Glutamatergic neuron (in vitro differentiated cells): ENCODE measurements at places on chromosomes 3 and 15.

DNA sequence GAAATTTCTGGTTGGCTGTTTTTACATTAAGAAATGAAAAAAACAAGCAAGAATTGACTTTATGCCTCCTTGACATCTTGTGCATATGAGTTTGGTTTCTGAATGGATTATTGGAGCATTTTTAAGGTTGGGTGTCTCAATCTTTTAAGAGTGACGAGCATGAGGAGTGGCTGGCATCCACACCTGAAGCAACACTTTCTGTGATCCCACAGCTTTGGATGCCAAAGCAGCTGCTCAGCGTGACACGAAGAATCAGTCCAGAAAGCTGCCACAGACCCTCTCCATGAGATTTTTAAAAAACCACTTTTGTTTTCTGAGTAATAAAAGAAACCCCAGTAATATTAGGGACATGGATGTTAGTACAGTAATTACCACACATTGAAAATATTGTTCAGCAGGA is 154.5 kb downstream of the KLF13 start:
- no peak for DNase-seq

DNA sequence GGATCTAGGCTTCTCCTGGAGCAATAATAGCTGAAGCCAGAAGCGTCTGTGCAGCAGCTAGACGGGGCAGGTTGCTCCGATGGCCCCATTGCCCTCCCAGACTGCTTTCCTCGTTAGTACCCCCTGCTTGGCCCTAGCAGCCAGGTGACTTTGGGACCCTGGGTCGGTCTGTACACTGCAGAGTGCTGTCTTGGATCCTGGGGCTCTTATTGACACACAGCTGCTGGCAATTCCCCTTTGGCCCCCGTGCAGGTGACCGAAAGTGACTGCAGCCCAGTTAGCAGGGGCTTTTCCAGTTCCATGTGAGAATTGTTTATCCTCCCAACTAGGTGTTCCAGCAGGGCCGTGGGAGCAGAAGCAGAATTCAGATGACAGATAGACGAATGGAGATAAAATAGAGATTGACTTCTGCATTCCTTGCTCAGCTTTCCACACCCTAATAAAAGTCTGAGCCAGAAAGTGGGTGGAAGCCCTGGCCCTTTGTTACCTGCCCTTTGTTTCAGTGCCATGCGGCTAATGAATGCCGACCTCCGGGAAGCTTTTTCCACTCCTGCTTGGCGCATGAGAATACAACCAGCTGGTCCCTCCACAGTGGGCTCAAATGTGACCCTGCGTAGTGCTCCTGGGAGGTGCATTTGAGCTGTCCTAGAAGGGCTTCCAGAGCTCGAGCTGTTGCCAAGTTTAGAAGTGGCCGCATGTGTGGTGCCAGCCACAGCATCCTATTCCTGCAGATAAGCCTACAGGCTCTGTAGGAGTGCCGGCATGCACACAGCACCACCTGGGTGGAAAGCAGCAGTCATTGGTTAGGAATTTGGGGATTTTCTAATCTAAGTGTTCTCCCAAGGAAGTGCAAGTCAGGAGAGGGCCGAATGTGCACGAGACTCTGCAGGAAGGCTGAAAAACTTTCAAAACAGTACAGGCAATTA is 94.4 kb downstream of the SLCO3A1 start:
- DNase-seq = no peak

DNA sequence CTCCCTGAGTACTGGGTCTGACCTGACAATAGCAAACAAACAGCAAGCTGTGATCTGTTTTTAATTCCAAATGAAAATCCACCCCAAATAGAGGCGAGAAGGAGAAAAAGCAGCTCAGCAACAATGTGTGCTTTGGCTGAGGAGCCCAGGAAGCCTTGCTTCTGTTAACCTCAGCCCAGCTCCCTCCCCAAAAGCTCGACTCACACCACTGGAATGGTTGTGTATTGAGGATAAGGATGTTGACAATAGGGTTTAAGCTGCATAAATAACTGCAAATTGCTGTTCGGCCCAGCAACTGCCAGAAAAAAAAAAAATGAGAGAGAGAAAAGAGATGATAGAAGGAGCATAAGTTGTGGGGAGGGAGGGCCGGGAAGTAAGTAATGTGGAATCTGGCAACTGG is 104.0 kb upstream of the TBC1D5 start:
- no peak for DNase-seq

- no peak for DNase-seq
These were observed 11.2 kb upstream of the CCR8 start for GRCh38 chr3:39318301-39318700.

DNA sequence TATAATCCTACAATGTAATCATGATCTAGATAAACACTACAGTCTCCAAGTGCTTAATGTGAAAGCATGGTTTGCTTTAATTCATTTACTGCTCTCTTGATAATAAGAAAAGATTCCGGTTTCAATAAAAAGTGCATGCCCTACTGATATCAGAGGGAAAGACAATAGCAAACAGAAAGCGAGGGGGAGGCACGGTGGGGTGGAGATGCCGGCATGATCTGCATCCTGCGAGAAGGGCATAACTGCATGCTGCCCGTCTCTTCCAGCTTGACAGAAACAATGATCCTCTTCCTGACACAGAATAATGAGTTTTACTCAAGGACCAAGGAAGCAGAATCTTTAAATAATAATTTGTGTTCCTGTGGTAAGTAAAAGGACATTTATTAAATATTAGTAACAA is 51.7 kb downstream of the GOLIM4 start:
- DNase-seq = no peak

- DNase-seq = no peak
These were observed 46.9 kb upstream of the TMEM158 start for GRCh38 chr3:45272828-45273470.

DNA sequence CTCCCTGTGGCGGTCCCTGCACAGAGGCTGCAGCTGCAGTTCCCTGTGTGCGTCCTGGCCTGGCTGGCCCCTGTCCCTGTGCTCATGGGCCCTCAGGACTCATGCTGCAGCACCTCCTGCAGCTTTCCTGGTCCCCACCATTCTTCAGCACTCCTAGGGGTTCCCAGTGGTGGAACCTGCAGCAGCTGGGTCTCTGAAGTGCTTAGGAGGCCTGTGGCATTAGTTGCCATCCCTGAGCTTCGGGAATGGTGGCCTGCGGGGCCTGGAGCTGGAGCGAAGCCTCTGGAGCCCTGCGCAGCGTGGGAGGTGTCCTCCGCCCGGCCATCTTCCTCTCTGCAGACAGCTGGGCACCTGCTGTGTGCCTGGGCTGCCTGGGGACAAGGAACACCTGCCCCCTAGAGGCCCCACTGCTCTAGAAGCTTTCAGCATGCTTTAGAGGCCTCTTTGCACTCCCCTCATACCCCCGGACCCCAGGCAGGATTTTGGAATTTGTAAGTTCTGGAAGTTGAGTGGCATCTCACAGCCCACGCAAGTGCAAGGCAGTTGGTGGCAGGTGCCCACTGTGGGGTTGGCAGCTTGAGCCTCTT is 13.1 kb downstream of the PLXNA1 start:
- DNase-seq = no peak
